ENCODE measurements at places on chromosomes 7 and 10. TPM values are rescaled to one million over a fixed set of nuclear protein-coding genes. Genes with fewer than 3 reads are reported as not detected.

- no peak for DNase-seq
Observed at GRCh38 chr7:142098004-142098403, 13.5 kb upstream of the MGAM2 start.

DNA sequence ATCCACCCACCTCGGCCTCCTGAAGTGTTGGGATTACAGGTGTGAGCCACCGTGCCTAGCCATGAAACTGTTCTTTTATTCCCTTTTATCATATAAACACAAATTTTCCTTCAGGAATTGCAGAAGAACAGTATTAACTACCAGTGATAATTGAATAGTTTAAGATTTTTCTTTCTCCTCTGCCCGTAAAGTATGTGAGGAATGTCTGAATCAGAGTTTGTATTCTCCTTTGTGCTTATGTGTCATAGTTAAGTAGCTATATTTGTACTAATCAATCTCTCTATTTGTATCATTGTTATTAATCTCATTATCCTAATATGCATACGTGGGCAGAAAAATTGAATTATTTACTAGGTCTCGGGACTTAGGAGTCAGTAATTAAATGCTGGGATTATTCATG, 83.6 kb downstream of the ZNF277 start:
- DNase-seq, result no peak

GRCh38 chr10:44376472-44377099, 8.3 kb downstream of the CXCL12 start:
- no peak for DNase-seq

DNA sequence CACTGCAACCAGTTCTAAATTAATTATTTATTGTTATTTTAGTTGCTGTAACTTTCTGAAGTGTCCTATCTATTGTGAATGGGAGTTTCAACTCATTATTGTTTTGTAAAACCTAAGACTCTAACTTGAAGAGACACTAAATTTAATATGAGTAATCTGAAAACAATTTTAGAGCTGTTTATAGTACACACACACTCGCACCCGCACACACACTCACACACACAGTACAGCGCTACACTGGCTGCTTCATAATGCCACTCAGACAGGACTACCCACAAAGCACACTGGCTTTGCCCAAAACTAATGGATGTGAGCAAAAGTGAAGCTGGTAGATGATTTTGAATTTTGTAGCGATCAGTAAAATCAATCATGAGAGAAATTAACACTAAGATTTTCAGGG, 238.9 kb upstream of the ETV1 start:
- no peak for DNase-seq

DNA sequence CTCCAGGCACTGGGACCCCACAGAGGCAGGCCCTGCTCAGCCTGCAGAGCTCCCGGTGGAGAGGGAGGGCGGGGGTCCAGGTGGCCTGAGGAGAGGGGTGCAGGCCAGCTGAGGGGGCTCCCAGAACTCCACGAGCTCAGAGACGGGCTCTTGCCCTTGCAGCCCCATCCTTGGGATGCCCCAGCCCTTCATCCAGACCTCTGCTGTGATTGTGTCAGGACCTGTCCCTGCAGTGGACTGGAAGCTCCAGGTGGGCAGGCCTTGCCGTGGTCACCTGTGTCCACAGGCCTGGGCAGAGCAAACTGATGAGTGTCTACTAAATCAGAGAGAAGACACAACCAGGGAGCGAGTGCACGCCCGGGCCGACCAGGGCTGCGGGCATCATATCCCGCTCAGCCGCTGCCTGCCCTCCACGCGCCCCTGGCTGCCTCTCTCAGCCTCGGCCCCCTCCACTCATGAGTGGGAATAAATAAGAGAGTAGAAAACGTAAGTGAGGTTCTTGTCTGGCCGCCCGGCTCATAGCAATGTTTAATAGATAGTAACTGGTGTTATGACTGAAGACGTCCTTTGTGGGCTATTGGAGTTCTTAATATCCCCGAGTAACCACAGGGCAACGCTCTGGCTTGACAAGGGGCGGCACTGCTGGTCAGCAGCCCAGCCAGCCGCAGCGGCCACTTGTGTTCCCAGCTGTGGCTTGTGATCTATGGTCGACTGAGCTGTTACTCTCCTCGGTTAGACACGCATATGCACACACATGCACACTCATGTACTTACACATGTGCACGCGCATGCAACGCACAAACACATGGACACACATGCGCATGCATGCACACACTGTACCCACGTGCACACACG, 105.6 kb downstream of the LHPP start:
- DNase-seq, result no peak

GRCh38 chr7:142381727-142382390, 124.0 kb upstream of the PRSS58 start:
- no peak for DNase-seq

GRCh38 chr7:1029637-1030443, 14.5 kb upstream of the GPR146 start:
- DNase-seq, result no peak

DNA sequence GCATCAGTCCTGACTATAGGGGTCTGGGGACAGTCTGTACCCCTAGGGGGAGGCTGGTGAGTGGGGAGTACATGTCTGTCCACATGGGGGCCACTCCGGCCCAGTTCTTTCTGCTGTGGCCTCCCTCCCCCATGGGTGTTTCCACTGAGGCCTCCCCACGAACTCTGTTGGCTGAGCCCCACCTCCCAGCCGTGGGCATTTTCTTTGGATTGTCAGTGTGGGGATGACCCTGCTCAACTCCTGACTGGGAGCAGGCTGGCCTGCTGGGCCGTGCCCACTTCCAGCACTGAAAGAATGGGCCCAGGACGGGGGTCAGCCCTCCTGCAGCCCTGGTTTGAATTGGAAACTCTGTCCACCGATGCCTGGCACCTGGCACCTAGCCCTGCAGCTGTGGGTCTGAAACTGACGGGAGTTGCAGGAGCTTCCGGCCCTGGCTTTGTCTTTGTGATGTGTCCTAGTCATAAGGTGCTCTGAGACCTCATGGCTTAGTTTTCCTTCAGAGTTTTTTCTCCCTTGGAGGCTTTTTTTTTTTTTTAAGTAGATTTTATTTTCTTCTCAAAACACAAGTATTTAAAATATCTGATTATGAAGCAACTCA, 46.5 kb downstream of the LHPP start:
- no peak for DNase-seq

DNA sequence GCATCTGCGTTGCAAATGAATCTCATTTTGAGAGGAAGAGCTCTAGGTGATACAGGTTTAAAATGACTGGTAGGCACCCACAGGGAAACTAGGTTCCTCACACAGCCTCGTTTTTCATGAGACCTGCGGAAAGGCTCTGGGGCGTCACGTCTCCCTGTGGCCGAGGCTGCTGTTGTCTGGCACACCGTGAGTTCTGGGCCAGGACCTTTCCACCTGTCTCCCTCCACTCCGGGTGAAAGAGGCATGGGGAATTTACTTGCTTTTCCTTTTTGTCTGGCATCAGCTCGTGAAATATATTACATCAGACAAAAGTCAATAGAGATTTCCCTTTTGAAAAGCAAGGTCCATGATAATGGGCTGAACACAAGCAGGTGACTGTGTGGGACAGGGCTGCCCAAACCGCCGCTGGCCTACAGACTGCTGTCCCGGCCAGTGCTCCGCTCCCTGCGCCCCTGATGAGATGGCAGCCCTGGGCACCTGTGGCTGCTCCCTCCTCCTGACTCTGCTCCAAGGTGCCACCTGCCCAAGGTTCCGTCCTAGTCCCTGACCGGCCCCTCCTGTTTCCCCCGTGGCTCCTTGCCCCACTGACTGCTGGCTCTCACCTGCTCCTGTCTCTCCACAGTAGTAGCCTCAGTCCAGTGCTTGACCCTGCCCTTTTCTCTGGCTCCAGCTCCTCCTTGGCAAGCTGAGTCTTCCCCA, 109.6 kb downstream of the NKX6-2 start:
- no peak for DNase-seq

DNA sequence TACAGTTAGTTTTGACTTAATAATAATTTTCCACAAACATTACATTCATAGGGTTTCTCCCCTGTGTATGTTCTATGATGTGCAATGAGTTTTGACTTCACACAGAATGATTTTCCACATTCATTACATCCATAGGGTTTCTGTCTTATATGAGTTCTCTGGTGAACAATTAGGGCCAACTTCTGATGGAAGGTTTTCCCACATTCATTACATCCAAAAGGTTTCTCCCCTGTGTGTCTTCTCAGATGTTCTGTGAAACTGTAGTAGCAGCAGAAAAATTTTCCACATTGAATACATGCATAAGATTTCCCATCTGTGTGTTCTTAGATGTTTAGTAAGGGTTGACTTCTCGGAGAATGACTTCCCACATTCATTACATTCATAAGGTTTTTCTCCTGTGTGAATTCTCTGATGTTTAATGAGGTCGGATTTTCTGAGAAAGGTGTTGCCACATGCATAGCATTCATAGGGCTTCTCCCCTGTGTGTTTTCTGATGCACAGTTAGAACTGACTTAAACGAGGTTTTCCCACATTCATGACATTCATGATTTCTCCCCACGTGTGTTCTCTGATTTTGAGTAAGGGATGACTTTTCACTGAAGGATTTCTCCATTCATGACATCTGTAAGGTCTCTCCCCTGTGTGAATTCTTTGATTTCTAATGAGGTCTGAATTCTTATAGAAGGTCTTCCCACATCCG, 118.5 kb downstream of the ZNF33B start:
- no peak for DNase-seq

- DNase-seq, result peak; percentile 5
Observed at GRCh38 chr10:32446536-32447406, 831 bp downstream of the CCDC7 start.

DNA sequence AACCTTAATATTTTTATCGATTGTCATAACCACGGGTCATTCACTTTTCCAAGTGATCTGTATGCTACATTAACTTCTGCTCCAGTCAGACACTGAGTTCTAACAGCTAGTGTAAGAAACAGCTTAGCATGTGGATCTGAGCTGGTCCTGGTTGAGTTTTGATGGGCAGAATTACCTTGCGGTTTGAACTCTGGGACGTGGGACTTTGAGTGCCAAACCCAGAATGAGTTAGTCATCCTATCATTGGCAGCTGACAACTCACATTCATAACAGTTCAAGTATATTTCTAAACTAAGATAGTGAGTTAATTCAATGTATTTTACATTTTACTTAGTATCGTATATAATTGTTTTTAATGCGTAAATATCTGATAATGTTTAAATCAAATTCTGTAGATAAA, 43.2 kb downstream of the C7orf33 start:
- no peak for DNase-seq

DNA sequence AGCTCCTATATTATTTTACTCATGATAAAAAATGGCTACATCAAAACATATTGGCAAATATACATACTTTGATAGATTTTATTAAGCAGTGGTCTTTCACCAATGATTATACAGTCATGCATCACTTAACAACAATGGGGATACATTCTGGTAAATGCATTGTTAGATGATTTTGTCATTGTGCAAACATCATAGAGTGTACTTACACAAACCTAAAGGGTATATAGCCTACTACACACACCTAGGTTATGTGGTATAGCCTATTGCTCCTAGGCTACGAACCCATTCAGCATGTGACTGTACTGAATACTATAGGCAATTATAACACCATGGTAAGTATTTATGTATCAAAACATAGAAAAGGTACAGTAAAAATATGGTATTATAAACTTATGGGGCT, 98.9 kb upstream of the IL6 start:
- DNase-seq, result no peak

DNA sequence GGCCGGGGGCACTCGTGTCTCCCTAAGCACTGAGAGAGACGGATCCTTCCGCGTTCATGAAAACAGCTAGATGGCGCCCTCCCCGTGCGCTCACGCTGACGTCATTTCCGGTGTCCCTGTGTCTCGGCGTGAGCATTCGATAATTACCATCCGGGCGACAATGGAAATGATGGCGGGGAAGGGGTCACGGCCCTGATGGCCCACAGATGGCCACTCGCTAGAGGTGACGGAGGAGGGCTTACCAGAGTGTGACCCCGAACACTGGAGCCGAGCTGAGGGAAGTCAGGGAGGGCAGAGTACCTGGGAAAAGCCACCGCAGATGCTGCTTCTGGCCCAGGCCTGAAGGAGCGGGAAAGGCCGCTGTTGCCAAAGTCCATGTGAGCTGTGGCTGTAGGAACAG, 222.9 kb downstream of the TCERG1L start:
- no peak for DNase-seq

DNA sequence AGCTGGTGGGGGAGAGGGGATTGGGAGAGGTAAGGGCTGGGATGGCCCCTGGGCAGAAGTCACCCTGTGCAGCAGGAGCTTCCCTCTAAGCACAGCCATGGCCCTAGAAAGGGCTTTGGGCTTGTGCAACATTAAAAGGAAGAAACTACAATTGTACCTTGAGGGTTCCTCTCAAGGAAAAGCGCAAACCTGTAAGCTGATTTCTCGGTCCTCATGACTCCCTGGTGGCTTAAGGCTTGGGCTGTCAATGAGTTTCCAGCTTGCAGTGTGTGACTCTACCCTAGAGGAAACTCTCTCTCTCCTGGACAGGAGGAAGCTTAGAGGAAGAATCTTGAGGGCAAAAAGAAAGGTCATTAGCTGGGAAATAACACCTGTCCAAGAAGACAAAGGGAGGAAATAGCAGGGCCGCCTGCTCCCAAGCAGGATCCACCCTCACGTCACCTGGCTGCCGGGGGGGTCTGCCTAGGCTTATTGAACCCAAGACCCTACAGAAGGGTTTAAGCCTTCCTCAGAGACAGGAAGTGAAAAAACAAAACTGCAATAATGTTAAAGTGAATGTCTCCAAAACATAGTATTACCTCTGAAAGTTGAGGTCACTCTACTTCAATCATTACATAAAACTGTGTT, 112.5 kb downstream of the WDR11 start:
- no peak for DNase-seq

DNA sequence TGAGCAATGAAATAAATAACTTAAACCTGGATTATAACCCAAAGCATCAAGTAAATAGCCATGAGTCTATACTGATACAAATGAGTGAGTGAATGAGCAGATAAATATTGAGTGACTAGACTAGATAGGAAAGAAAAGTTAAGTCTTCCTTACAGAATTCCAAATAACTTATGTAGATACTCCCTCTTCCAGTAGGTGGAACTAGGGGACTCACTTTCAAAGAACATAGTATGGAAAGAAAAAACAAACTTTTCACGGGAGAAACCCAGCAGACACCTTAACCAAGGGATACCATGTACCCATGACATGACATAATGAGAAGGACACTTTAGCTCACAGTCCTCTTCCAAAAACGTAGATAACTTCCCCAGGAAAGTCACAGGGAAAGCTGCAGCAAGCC, 32.2 kb downstream of the CSGALNACT2 start:
- no peak for DNase-seq

DNA sequence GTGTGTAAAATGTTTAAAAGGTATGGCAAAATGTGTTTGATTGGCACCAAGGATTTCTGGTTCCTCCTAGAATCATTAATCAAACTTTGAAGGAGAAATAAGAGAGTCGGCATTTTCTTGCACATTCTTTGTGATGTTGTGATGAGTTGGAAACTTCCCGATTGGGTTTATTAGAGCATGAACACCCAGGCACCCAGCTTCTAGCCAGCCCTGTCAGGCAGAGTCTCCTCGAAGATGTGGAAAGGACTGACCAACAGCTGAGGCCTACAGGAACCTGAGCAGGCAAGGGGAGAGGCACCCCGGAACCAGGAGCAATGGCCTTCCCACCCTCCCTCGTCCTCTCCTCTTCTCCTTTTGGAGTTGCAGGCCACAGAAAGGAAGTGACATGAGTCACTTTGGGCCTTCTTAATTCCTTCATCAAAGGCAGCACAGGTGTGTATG, 68.7 kb downstream of the EGFR start:
- DNase-seq, result no peak

The PRSS2 gene
- polyA plus RNA-seq, result not detected

The FAM180A gene
- not detected for polyA plus RNA-seq

The UTF1 gene
- not detected for polyA plus RNA-seq

The UCMA gene
- not detected for polyA plus RNA-seq

The ZC3HAV1 gene
- 22.0 TPM for polyA plus RNA-seq

The BTRC gene
- 25.3 TPM for polyA plus RNA-seq

The HNRNPF gene
- 225 TPM for polyA plus RNA-seq

Data from renal cortex interstitium (tissue), 15 donors.